Right kidney (tissue), 9 donors: ENCODE measurements at places on chromosomes 5 and 9.

DNA sequence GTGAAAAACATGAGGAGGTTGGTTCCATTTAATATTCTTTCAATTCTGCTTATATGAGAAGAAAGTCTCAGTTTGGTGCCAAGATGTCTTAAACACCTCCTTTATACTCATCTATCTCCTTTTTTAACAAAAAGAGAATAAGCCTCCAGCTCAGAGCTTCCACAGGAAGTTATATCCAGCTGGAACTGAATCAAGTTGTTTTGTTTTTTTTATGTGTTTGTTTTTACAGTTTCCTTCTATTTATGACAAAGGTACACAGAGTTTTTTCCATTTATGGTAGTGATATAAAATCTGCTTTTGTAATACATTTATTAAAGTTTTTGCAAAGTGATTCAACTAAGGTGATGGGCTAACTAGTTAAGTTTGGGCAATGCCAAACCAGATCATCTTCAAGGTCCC, 10.4 kb downstream of the SPARC start:
- DNase-seq = no peak

GRCh38 chr5:11903121-11903613, 1.1 kb downstream of the CTNND2 start:
- DNase-seq = no peak

GRCh38 chr9:128121924-128122808, 5.4 kb downstream of the PTGES2 start:
- DNase-seq = no peak

DNA sequence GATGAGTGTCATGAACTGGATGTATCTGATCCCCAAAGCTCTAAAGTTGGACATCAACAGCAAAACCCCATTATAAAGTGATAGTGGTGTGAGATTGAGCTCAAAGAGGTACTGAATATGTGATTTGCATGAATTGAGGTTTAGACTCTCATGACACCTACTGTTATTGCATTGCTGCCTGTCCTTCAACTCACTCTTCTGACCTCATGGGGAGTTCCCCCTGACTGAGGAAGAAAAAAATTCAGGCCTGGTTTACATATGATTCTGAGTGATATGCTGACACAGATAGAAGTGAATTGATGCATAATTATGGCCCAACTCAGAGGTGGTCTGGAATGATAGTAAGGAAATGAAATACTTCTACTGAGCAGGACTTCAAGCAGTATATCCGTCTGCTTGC, 76.2 kb upstream of the CHD1 start:
- no peak for DNase-seq

DNA sequence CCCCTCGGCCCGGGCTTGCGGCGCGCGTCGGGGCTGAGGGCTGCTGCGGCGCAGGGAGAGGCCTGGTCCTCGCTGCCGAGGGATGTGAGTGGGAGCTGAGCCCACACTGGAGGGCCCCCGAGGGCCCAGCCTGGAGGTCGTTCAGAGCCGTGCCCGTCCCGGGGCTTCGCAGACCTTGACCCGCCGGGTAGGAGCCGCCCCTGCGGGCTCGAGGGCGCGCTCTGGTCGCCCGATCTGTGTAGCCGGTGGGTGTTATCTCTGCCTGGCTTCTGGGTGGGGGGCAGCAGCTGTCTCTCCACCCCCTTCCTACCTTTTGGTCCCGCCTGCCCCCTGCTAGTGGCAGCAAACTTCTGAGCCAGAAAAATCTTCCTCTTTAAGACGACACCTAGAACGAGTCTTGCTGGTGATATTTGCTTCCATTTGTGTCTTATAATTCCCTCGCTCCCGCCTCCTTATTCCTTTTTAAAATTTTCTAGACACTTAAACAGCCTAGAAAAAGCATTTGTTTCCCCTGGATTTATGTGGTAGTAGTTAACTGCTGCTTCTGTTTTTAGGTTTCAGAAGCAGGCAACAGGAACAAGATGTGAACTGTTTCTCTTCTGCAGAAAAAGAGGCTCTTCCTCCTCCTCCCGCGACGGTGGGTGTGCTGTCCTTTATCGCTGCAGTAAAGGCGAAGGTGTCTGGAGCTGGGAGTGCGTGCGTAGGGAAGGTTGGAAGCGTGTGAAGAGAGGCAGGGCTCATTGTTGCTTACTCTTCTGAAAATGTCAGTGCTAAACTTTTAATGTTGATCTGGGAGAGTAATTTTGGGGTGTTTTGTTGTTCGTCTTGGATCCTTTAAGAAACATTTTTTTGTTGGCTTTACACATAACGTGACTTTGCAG, 554 bp downstream of the JAK2 start:
- DNase-seq = no peak

- DNase-seq = no peak
These were observed 40.0 kb downstream of the NIM1K start for GRCh38 chr5:43231977-43232376.
